ENCODE measurements at places on chromosomes 16 and 17. TPM values are rescaled to one million over a fixed set of nuclear protein-coding genes. Genes with fewer than 3 reads are reported as not detected.

The KCTD11 gene
- 7.2 TPM for total RNA-seq

The DUXB gene
- total RNA-seq = not detected

The KRTAP9-2 gene
- total RNA-seq = not detected

The CHAD gene
- not detected for total RNA-seq

The NTN1 gene
- total RNA-seq = under 0.01 TPM

The LMF1 gene
- 1.7 TPM for total RNA-seq

The RDM1 gene
- 0.14 TPM for total RNA-seq

The CORO6 gene
- 1.0 TPM for total RNA-seq

The ACSM5 gene
- not detected for total RNA-seq

The C1QTNF1 gene
- 3.4 TPM for total RNA-seq
